ENCODE measurements at places on chromosomes 13 and 19.

DNA sequence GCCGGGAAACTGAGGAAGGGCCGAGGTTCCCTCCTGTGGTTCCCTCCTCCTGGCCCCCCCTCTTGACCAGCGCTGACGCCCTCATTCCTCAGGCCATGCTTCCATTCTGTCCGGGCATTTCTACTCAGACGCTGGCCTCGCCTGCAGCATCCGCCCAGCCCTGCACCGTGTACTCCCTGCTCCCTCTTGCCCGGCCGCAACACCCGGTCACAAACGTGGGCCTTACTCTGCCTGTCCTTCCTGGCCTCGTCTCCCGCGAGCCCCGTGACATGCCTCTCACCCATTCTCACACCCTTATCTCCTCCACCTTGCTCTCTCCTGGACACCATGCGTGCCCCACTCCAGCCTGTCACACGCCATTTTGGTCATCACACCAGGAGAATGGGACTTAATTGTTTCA is 11.3 kb downstream of the HDGFL2 start:
- no peak for DNase-seq

GRCh38 chr19:677601-678436 is 1.6 kb downstream of the FSTL3 start:
- no peak for DNase-seq

- no peak for DNase-seq
Observed at GRCh38 chr13:113651511-113652403, 6.2 kb downstream of the ATP4B start.

DNA sequence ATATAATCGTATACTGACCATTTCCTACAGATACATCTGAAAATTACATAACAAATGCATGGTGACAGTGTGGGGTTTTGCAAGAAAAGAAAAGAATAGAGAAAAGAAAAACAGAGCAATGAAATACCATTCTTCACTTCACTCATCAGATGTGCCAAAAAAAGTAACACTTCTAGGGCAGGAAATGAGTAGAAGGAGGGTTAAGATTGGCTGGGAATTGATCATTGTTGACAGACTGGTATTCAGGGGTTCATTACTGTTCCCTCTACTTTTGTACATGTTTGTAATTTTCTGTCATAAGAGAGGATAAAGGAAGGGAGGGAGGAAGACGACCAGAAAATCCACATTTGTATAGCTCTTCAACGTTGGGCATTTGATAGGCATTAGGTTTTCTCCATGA is 31.5 kb downstream of the ABCC4 start:
- no peak for DNase-seq

DNA sequence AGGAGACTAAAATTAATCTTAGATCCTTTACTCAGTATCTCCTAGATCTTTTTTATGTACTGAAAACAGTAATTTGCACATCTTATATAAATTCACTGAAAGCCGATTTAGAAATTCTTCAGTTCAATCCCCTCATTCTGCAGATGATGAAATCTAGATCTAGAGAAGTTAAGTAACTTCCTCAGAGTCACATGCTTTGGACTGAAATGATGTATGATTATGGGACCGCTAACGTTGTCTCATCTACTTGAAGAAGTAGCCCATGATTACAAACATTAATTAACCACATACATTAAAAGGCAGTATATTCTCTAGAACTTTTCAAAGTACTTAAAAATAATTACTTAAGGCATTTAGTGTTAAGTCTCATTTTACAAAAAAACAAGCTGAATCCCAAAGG is 37.8 kb downstream of the ELF1 start:
- no peak for DNase-seq

- peak; percentile 75 for DNase-seq
Observed at GRCh38 chr13:26985285-26985878, 186.2 kb downstream of the USP12 start.

GRCh38 chr13:95603887-95604555 is 40.5 kb downstream of the DZIP1 start:
- DNase-seq: no peak

DNA sequence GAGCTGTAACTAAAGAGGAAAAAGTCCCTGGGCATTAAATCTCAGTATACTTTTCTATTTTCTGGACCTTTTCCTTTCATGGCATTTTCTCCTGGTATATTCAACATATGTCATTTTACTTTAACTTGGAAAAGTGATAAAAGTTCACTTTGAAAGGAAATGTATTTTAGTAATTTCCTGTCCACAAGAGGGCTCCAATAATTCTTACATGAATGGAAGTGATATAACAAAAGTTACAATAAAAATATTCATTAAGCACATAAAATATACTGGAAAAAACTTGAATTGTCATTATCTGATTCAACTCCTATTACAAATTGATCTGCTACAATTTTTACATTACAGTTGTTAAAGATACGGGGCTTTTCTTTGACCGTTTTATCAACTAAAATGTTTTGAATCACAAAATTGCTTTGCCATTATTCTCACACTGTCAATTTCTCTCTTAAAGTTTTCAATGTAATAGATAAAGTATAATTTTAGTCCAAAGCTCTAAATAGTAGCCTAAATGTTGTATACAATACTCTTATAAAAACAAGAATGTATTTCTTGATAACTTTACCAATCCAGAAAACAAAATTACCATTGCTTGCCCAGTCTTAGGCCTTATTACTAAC is 4.9 kb downstream of the UBL3 start:
- DNase-seq: no peak

DNA sequence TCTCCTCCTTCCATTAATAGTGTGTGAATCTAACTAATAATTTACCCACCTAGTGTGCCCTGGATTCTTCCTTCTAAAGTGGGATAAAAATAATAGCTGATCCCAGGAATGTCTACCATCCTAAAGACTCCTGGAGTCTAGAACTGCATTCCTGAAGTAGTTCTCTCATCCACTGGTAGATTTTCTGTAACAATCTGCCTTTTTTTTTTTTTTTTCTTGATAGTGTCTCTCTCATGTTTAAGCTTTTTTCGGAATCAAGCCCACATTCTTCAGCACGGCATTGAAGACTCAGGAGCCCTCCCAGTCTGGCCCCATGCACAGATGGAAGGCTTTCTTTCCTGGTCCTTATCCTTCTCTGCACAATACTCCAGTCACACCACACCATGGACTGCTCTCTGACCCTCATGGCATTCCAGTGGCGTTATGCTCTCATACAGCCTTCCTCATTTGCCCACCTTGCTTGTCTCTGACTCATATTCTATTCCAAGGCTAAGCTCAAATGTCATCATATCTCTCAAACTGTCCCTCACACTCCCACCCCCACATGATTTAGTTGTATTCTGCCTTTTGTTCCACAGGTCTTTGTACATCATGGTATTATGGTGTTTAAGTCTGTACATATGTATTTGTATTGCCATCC is 68.7 kb upstream of the FRY start:
- no peak for DNase-seq

GRCh38 chr13:45300190-45300985 is 40.6 kb downstream of the TPT1 start:
- DNase-seq: no peak

GRCh38 chr13:110236831-110237261 is 70.1 kb downstream of the COL4A1 start:
- DNase-seq: no peak

- DNase-seq: no peak
Observed at GRCh38 chr13:25951831-25952230, 100.0 kb downstream of the SHISA2 start.

DNA sequence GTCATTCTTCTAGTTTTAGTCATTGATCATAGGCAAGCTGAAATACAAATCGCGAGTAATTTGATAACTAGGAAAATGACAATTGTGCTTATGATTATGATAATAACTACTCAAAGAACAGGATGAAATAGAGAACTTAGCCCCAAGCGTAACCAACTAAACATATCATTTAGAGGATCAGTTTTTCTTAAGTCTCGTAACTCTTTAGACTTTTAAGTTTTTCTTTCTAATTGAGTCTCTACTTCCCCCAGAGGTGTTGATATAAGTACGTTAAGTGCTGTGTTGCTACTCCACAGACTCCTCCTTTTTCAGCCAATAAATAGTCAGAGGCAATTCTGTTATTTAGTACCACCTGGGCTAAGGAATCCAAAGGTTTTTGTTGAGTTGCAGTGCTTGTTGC is 96.3 kb downstream of the NHLRC3 start:
- no peak for DNase-seq

- DNase-seq: no peak
Observed at GRCh38 chr13:45718063-45718462, 15.9 kb downstream of the CBY2 start.

- DNase-seq: no peak
Observed at GRCh38 chr13:73334445-73334844, 275.6 kb downstream of the KLF5 start.

GRCh38 chr19:30428844-30429243 is 56.7 kb downstream of the ZNF536 start:
- no peak for DNase-seq

DNA sequence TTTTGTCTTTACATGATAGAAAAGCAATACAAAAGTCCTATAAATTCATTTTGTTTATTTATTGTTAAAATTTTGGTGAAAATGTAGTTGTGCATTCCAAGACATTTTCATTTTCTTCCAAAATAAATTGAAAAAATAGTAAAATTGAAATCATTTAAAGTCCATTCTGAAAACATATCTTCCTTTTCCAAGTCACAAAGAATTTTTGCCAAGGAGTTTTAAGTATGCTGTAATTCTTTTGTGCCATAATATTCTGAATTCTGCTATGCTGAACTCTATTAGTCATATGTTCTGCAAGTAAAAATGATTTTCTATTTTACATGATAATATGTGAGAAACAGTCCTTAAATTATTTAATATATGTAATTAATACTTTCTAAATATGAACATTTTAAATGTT is 879.6 kb upstream of the SLC10A2 start:
- DNase-seq: no peak

DNA sequence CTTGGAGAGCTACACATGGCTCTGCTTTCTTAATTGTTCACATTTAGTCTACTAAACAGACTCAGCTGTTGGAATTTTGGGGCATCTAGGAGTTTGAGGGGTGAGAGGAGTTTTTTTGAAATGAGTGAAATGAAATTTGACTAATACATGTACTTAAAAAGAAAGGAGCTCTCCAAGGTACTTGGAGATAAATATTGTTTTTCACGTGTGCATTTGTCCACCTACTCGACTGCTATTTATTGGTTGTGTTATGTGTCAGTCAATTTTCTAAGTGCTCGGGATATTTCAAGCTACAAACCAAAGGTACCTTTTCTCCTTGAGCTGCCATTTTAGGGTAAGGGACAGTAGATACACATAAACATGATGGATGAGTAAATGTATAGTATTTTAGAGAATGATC is 697.0 kb downstream of the LIG4 start:
- DNase-seq: no peak

DNA sequence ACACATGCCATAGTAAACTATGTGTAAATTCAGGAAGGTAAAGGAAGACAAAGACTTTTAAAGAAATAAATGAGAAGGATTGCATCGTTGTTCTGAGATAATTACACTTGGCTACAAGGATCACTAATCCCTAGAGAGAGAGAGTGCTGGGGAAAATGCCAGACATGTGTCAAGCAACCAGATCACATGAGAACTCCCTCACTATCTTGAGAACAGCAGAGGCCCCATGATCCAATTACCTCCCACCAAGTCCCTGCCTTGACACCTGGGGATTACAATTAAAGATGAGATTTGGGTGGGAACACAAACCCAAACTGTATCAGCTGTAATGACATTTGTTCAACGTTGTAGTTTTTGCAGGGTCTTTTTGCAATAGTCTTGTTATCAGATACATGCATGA is 1600.9 kb upstream of the MIR17HG start:
- no peak for DNase-seq

DNA sequence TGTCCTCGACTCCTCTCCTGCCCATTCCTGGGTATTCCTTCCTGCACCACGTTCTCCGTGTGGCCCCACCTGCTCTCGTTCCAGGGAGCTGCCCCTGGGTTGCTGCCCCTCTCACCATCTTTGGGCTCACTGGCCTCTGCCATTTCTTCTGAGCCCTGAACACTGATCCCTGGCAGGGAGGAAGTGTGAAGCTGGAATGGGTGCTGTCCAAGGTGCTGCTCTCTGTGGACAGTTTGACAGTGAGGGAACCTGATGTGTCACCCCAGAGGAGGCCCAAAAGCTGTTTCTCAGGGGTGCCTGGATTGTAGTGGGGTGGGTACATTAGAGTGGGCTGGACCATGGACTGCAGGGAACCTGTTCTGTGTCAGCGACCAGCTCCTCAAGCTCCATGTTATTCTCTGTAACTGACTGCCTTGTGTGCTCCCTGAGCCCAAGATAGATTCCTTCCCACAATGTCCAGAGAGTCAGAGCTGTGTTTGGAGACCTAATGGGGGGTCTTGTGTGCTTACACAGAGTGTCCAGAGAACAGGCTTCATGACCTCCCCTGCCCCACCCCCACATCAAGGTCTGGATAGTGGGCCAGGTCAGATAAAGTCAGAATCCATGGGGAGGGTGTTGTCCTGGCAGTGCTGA is 7.2 kb upstream of the CEACAM8 start:
- peak; percentile 39 for DNase-seq

DNA sequence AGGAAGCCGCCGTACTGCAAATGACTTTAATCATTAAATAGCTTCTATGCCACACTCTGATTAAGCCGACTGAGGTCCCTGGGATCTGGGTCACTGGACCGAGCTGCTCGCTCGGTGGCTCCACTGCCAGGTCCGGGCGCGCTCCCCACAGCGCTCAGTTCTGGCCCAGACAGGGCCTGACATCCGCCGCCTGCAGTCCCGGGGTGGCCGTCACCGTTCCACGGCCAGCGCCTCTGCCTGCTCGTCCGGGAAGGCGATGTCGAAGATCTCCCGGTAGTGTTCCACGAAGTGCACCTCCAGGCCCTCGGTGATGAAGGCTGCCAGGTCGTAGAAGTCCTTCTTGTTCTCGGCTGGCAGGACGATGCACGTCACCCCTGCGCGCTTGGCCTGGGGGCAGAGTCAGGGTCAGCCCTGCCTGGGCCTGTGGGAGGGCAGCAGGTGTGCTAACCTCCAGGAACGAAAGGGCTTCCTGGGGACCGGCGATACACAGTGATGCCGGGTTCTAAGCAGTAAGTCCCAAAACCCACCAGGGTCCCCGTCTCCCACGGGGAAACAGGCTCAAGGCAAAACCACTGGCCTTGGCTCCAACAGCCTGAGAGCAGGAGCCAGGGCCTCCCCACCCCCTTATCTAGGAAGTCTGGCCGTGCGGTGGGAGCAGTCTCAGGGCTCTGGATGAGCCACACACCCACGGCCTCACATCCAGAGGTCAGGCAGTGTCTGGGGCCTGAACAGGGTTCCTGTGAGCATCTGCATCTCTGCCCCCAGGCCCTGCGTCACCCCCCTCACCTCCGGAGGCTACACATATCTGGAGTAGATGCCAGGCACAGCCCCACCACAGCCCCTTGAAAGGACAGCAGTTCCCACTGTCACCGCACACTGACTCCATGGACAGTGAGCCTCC is 2.0 kb downstream of the RPL36 start:
- DNase-seq: peak; percentile 37
